ENCODE measurements at places on chromosomes 16 and 17.

GRCh38 chr17:31493656-31494155 lies 102.2 kb downstream of the RAB11FIP4 start:
- DNase-seq = no peak

DNA sequence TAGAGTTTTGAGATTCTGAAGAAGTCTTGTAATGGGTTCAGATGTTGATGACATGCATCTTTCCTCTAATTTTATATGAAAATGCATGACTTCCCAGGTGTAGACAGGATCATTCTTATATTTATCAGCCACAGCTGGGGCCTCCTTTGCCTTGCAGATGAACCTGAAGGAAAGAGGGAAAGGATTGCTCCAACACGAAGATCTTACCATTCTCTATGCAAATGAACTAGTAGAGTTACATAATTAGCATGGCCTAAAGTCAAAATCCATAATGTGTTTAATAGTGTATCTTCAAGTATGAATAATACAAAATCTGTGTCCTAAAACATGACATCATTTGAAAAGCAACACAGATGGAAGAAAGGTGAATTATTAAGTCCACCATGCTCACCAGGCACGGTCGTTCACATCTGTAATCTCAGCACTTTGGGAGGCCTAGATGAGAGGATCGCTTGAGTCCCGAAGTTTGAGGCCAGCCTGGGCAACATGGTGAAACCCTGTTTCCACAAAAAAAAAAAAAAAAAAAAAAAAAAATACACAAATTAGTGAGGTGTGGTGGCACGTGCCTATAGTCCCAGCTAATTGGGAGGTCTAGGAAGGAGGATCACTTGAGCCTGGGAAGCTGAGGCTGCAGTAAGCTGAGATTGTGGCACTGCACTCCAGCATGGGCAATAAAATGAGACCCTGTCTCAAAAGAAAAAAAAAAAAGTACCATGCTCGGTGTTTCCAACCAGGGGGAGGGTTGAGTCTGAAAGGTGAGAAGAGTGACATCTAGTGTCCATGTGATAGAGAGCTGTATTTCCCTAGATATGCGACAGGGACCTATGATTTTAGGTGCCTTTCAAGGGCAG lies 6.3 kb downstream of the VWA3A start:
- peak; percentile 16 for DNase-seq

DNA sequence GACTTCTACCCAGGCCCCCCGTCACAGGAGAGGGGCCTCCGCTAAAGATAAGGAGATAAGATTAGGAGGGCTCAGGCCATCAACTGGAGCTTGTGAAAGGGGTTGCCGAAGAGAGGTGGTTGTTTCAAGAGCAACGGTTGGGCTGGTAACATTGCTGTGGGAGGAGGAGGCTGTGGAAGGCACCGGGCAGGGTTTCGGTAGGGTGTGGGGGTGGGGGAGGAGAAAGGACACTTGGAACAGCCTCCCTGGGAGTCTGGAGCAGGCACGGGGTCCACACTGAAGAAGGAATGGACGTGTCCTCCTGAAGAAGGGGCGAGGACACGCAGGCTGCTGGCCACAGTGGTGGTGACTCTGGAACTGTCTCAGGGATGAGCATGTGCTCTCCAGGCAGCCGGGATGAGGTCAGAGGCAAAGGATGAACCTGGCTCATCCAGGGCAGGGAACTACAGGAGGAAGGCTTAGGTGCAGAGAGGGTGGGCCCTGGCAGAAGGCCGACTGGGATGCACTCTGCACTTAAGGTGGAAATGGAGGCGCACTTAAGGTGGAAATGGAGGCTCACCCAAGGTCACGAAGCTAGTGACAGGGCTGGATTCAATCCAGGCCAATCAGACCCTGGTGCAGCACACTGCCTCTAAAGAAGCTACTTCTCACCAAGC lies 1.2 kb upstream of the EPX start:
- DNase-seq = no peak

DNA sequence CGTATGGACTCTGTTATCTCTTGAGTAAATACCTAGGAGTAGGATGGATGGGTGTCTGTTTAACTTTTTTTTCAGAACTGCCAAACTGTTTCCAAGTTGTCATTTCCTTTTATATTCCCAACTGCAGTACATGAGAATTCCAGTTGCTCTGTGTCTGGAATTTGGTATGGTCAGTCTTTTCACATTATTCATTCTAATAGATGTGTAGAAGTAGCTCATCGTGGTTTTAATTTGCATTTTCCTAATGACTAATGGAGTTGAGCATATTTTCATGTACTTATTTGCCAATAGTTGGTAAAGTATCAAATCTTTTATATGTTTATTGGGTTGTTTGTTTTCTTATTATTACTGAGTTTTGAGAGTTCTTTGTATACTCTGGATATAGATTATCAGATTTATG lies 27.0 kb downstream of the MRTFB start:
- DNase-seq = no peak

Data from right kidney (tissue), 9 donors.